ENCODE measurements at places on chromosomes 1 and 21.
A peak's percentile ranks its signal among the peaks of the same experiment; 100 is the strongest.

GRCh38 chr1:246629976-246630375 lies 63.7 kb downstream of the CNST start:
- no peak for DNase-seq

GRCh38 chr1:228211531-228212414 lies 3.9 kb downstream of the OBSCN start:
- no peak for DNase-seq

GRCh38 chr1:22056043-22056442 lies 3.5 kb downstream of the CDC42 start:
- no peak for DNase-seq

GRCh38 chr1:63951059-63951946 lies 177.5 kb downstream of the ROR1 start:
- no peak for DNase-seq

GRCh38 chr1:180778782-180779398 lies 133.8 kb upstream of the KIAA1614 start:
- no peak for DNase-seq

- DNase-seq = no peak
Observed at GRCh38 chr1:229900220-229900619, 166.8 kb upstream of the GALNT2 start.

DNA sequence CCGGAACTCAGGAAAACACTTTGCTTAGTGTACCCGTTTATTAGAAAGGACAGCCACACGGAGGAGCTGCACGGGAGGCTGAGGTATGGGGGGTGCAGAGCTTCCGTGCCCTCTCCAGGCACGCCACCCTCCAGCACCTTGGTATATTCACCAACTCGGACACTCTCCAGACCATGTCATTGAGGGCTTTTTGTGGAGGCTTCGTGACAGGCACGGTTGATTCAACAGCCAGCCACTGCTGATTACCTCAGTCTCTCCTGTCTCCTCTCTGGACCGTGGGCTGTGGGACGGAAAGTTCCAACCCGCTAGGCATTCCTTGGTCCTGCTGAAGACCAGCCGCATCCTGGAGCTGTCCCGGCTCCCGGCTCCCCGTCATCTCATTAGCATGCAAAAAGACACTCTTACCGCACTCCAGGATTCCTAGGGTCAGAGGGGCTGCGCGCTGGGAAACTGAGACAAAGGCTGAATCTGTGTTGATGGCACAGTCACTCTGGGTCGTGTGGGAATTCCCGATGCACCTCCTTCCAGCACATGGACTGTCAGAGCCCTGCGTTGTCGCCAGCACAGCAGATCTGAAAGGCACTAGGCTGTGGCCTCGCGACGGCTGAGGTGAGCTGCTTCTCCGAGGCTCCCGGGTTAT lies 65.6 kb downstream of the PRKCZ start:
- no peak for DNase-seq

GRCh38 chr1:22567197-22567596 lies 3.9 kb downstream of the EPHA8 start:
- no peak for DNase-seq

- peak; percentile 65 for DNase-seq
Observed at GRCh38 chr1:38858833-38859560, 575 bp downstream of the RRAGC start.
